Naive thymus-derived CD4-positive, alpha-beta T cell (primary cell): ENCODE measurements at places on chromosomes 1 and 21.
A peak's percentile ranks its signal among the peaks of the same experiment; 100 is the strongest.

GRCh38 chr1:198176179-198176578 lies 19.4 kb downstream of the NEK7 start:
- peaks cover 82% of the 10 kb centered on the region for H3K4me1 ChIP-seq
- no peaks in the 10 kb centered on the region for H3K27me3 ChIP-seq
- H3K4me3 ChIP-seq = peak overlapping the region; percentile 8
- H3K36me3 ChIP-seq = no peaks in the 10 kb centered on the region
- H3K27ac ChIP-seq = peak overlapping the region; percentile 59
- DNase-seq = no peak

GRCh38 chr1:205858141-205858961 lies 8.4 kb upstream of the PM20D1 start:
- H3K27ac ChIP-seq = no peak overlapping the region
- no peaks in the 10 kb centered on the region for H3K36me3 ChIP-seq
- H3K4me3 ChIP-seq = no peak overlapping the region
- H3K27me3 ChIP-seq = no peaks in the 10 kb centered on the region
- no peaks in the 10 kb centered on the region for H3K4me1 ChIP-seq

DNA sequence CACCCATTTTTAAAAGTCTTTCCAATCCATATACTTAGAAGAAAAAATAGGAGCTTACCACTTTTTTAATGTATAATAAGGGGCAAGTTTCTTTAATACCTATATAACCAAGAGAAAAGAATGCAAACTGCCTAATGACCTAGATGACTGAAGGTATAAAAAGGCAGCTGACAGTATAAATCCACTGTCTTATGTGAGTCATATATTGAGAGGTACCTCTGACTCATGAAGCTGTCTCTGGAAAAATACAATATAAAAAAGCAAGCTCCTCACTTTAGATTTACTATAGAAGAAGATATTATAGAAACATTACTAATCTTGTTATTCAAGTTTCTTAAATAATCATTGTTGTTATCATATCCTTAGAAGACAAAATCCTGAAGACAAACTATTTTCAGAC lies 144.2 kb downstream of the VAV3 start:
- H3K36me3 ChIP-seq = no peaks in the 10 kb centered on the region
- H3K27me3 ChIP-seq = no peaks in the 10 kb centered on the region
- H3K4me3 ChIP-seq = no peak overlapping the region
- no peak overlapping the region for H3K27ac ChIP-seq

DNA sequence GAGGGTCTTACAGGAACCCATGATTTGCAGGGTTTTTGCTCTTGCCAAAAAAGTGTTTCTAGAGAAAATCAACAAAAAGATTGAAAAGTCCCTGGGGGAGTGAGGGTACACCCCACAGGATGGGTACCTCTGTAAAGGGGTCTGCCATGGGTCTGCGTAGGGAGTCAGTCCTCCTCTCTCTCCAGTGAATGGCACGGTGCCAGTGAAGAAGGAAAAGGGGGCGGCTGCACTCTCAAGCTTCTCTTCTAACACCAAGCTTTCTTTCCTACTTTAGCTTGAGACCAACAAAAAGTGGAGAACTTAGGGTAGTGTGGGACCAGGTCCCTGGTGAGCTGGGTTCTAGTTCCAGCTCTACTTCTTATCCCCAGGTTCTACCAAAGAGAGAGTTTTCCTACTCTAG lies 87.4 kb downstream of the GLUL start:
- H3K4me3 ChIP-seq = no peak overlapping the region
- DNase-seq = no peak
- peaks cover 6% of the 10 kb centered on the region for H3K4me1 ChIP-seq
- H3K27me3 ChIP-seq = no peaks in the 10 kb centered on the region

DNA sequence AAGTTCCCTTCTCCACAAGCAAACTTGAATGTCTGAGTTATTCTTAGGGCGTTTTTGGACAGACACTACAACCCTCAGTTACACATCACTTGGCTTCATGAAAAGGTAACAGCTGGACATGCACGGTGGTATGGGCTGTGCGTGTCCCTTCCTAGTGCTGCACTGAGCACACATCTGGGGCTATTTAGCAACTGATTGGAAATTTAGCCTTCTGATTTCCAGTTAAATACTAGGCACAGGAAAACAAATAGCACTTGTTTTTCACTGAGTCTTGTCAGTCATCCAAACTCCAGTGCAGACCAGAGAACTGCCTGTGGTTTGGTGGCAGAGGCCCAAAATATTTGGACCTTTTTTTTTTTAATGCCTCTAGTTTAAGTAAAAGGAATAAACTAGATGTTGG lies 134.7 kb downstream of the TGFBR3 start:
- no peaks in the 10 kb centered on the region for H3K4me1 ChIP-seq
- DNase-seq = no peak
- no peak overlapping the region for H3K4me3 ChIP-seq
- H3K27me3 ChIP-seq = no peaks in the 10 kb centered on the region

DNA sequence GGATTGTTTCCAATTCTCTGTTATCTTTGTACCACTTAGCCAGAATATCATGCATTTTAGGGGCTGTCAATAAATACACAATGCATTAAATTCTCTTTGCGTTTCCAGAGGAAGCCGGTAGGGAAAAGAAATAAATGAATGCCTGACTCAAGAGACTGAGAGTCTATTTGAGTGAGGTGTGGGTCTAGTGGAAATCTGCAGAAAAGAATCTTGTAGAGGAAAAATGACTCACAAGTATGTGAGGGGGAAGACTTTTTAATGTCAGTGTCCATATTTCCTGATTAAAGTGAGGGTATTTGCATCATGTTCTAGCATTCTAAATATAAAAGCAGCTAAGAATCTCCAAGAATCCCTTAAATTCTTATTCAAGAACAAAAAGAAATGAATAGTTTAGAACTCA lies 271.1 kb downstream of the PTPRC start:
- no peaks in the 10 kb centered on the region for H3K27me3 ChIP-seq
- no peak overlapping the region for H3K4me3 ChIP-seq
- H3K27ac ChIP-seq = no peak overlapping the region
- H3K4me1 ChIP-seq = no peaks in the 10 kb centered on the region
- no peaks in the 10 kb centered on the region for H3K36me3 ChIP-seq

DNA sequence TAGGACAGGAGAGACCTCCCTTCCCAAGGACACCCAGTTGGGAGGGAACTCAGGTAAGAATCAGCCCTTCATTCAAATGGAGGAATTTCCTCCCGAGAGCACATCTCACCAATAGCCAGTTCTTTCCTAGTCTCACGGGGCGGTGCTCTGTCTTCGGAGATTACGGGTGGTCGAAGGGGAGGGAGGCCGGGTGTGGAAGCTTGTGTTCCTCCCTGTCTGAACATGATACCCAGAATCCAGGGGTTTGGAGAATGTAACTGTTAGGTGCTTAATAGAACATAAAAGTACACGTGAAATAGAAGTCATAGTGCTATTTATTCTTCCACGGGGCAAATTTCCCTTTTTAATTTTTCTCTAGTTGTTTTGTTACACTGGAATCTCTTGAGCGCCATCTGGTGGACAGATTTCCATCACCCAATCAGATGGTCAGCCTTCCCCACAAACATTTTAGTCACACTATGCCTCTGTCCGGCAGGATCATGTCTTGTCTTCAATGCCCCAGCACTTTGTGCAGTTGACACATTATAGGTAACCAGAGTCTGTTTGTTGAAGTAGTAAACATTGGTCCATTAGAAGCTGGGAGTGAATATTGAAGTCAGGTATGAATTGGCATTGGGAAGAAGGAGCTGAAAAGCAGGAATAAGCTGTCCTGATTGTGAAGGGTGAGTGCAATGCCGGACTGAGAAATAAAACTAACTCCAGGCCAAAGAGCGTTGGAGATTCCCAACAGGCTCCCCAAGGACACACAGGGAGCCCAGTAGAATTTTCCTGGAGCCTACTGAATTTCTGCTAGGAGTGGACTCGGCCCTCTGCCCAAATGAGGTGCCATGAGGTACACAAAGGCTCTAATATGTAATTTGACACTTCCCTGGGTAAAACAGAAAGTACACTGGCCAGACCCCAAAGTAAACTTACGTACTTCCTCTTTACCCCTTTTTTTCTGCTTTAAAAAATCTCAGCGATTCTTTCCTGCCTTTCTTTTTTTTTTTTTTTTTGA lies 27.6 kb upstream of the ZNF697 start:
- peak; percentile 55 for DNase-seq
- H3K27ac ChIP-seq = no peak overlapping the region
- H3K27me3 ChIP-seq = no peaks in the 10 kb centered on the region
- H3K36me3 ChIP-seq = no peaks in the 10 kb centered on the region
- peak overlapping the region; percentile 26 for H3K4me3 ChIP-seq

DNA sequence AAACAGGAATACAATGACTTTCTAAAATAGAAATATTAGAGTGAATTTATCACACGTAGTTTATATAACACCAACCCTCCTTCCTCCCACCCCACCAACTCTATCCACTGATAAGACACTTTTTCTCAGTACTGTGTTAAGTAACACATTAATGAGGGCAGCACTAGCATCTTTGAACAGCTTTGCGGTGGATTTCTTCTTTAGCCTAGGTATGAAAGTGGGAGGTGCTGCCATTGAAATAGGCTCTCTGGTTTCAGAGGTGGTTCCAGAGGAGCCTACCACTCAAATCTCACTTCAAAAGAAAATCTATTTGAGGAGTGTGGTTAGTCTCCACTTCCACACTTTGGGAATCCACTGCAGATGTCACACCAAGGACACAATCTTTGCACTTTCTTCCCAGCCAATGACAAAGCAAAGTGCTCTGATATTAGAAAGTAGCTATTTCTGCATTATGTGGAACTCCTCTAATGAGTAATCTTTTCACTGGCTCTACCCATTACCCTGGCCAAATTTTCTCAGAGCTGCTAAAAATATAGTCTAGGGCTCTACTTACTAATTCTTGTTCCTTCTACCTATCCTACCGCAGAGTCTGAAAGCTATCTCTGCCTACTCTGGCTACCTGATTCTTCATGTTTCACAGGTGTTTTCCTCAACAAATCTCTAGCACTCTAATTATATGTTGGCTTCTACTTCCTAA lies 1667.8 kb downstream of the MRPL39 start:
- H3K4me1 ChIP-seq = no peaks in the 10 kb centered on the region
- no peak overlapping the region for H3K27ac ChIP-seq
- H3K36me3 ChIP-seq = no peaks in the 10 kb centered on the region
- DNase-seq = no peak
- H3K4me3 ChIP-seq = no peak overlapping the region
- no peaks in the 10 kb centered on the region for H3K27me3 ChIP-seq

- no peaks in the 10 kb centered on the region for H3K4me1 ChIP-seq
- no peak for DNase-seq
- no peaks in the 10 kb centered on the region for H3K27me3 ChIP-seq
- no peak overlapping the region for H3K4me3 ChIP-seq
These were observed 20.4 kb upstream of the SRSF4 start for GRCh38 chr1:29202053-29202452.

- H3K4me3 ChIP-seq = no peak overlapping the region
- H3K36me3 ChIP-seq = no peaks in the 10 kb centered on the region
- DNase-seq = no peak
- peaks cover 32% of the 10 kb centered on the region for H3K4me1 ChIP-seq
These were observed 11.4 kb upstream of the SPSB1 start for GRCh38 chr1:9281071-9281827.

- no peak overlapping the region for H3K4me3 ChIP-seq
- DNase-seq = no peak
- H3K36me3 ChIP-seq = no peaks in the 10 kb centered on the region
- H3K27ac ChIP-seq = no peak overlapping the region
- H3K27me3 ChIP-seq = no peaks in the 10 kb centered on the region
These were observed 97.5 kb downstream of the PDE9A start for GRCh38 chr21:42750737-42751530.

- no peaks in the 10 kb centered on the region for H3K27me3 ChIP-seq
- H3K4me3 ChIP-seq = no peak overlapping the region
These were observed 13.9 kb downstream of the CELSR2 start for GRCh38 chr1:109263234-109263596.

- H3K4me1 ChIP-seq = peaks cover 39% of the 10 kb centered on the region
- no peak overlapping the region for H3K4me3 ChIP-seq
- H3K27me3 ChIP-seq = no peaks in the 10 kb centered on the region
- DNase-seq = no peak
- H3K36me3 ChIP-seq = no peaks in the 10 kb centered on the region
These were observed 14.5 kb downstream of the ACTRT2 start for GRCh38 chr1:3035563-3036446.

- peak overlapping the region; percentile 88 for H3K27ac ChIP-seq
- H3K27me3 ChIP-seq = no peaks in the 10 kb centered on the region
- peaks cover 9% of the 10 kb centered on the region for H3K4me1 ChIP-seq
- H3K36me3 ChIP-seq = no peaks in the 10 kb centered on the region
- H3K4me3 ChIP-seq = peak overlapping the region; percentile 98
- DNase-seq = no peak
These were observed 842 bp downstream of the ATXN7L2 start for GRCh38 chr1:109484519-109484975.

GRCh38 chr1:228848406-228848805 lies 113.1 kb downstream of the RHOU start:
- H3K36me3 ChIP-seq = no peaks in the 10 kb centered on the region
- DNase-seq = no peak
- H3K27ac ChIP-seq = no peak overlapping the region
- no peaks in the 10 kb centered on the region for H3K27me3 ChIP-seq
- H3K4me1 ChIP-seq = no peaks in the 10 kb centered on the region

DNA sequence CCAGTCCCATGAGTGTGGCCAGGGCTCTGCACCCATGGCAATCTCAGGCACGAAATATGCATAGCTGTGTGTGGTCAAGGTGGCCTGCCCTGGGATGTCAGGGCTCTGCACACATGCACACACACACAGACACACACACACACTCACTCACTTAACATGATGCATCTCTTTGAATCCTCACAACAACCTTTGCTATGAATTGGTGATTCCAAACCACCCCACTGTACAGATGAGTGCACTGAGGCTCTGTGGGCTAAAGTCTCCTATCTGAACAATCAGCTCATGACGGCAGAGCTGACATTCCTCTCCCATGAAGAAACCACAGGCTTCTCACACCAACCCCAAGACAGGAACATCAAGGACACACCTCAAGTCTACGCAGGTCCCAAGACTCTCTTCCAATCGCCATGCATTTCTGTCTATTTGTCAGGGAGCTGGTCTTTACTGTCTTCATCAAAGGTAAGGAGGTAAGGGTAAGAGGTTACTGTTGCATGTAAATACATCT lies 131.6 kb downstream of the ETS2 start:
- H3K27ac ChIP-seq = no peak overlapping the region
- H3K4me3 ChIP-seq = no peak overlapping the region
- H3K4me1 ChIP-seq = no peaks in the 10 kb centered on the region
- no peaks in the 10 kb centered on the region for H3K36me3 ChIP-seq
- DNase-seq = no peak

DNA sequence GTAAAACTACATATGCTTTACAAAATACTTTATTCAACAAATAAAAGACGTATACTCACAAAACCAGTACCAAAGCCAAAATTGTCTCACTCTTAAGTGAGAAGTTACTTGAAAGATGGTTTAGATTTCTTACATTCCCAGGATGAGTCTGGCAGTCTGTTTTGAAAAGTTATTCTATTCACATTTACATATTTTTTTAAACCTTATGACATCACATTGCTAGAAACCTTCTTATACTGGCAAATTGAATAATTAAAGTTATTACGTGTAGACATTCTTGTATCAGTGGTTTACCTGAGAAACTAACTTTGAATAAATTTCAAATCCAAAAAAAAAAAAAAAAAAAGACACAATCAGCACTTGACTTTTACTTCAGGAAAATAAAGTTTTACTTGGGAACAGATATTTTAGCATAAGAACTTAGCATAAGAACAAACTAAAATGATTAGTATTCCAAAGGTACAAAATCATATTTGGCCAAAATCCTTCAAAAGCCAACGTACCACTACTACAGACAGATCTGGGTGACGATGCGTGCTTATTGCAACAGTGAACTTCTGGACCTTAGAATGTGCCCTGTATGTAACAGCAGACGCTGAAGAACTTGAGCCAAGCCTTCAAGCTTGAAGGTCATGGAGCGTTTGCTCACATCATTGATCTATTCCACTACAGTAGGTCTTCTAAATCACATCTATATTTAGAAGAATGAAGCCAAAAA lies 2.5 kb downstream of the CDC42BPA start:
- H3K27me3 ChIP-seq = peaks cover 5% of the 10 kb centered on the region
- DNase-seq = no peak
- H3K4me1 ChIP-seq = peaks cover 4% of the 10 kb centered on the region
- no peaks in the 10 kb centered on the region for H3K36me3 ChIP-seq
